HFFc6 (cell line): ENCODE measurements at places on chromosomes 12 and 14.

- no peak for DNase-seq
Observed at GRCh38 chr12:129826273-129826672, 77.6 kb downstream of the TMEM132D start.

DNA sequence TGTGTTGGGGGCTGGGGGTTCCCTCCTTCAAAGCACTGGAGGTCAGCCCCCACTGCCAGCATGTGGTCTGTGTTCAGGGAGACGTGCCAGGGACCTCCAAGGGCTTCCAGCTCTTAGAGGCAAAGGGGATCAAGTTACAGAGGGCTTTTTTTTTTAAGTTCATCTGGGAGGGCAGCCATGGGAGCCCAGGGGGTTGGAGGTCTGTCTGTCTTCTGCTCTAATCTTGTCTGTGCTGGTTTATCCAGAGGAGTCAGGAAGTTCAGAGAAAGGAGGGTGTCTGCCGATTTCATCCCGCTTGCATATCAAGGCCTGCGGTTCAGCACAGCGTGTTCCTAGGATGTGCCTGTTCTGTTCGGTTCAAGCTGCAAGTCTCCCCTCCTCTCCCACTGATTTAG lies 72.2 kb downstream of the TMEM132C start:
- DNase-seq, result no peak

DNA sequence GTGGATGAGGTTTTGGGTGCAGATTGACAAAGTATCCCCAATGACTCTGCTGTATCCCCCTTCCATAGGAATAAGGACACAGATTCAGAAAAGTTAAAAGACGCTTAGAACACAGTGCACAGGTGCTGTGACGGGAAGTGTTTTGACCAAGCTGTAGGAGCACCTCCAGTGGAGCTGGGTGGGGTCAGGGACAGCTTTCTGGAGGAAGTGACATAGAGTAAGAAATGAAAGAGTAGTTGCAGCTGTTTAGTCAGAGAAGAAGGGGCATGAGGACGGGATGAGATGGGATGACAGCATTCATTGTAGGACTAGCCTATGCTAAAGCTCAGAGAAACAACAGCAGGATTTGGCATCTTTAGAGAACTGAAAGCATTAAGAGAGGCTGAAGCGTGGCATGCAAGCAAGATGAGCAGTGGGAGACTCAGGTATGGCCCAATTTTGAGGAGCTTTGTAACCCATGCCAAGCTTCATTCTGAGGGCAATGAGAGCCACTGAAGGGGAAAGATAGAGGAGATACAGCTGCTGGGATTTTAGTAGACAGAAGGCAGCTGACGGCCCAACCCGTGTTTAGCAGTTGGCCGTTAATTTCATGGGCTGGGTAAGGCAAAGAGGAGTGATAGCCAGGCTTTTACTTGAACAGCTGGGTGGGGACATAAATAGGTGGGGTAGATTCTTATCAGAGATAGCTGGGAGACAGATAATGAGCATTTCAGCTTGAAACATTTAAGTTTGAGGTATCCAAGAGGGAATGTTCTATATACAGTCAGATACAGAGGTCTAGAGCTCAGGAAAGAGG lies 131.8 kb upstream of the KRAS start:
- no peak for DNase-seq

GRCh38 chr12:94267921-94268471 lies 119.6 kb downstream of the PLXNC1 start:
- DNase-seq, result no peak

DNA sequence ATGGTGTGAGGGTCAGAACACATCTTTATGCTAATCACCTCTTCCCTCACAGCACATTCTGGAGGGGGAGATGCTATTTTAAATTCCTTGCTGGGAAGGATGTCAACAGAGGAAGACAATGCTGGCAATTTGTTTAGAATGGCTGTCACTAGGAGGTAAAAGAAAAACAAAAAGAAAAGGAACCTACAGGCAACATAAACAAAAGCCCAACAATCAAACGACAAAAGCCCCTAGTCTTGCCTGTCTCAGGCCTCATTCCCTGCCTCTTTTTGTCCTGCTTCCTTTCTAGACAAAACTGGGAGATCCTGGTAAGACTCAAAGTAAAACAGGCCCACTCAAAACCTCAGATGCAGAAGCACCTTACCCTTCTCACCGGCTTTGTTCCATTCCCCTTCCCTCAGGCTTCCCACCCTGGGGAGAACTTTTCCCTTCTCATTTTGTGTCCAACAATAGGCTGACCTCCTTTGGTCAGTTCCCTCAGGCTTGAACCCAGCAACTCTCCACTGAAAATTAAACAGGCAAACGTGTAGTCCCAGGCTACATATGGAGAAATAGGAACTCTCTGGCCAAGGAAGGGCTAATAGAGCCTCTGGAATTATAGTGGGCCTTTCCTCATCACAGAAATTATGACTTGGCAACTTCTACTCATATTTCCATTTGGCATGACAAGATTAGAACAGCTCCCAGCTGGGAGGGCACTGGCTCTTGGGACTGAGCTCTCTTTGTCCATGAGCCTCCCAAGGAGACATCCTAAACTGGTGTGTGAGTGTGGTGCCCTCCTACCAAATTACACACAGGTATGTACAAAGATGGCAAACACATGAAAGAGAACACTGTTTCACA lies 193.0 kb downstream of the MON2 start:
- DNase-seq, result no peak

GRCh38 chr12:49832836-49833421 lies 4.7 kb upstream of the NCKAP5L start:
- DNase-seq, result peak; percentile 65

DNA sequence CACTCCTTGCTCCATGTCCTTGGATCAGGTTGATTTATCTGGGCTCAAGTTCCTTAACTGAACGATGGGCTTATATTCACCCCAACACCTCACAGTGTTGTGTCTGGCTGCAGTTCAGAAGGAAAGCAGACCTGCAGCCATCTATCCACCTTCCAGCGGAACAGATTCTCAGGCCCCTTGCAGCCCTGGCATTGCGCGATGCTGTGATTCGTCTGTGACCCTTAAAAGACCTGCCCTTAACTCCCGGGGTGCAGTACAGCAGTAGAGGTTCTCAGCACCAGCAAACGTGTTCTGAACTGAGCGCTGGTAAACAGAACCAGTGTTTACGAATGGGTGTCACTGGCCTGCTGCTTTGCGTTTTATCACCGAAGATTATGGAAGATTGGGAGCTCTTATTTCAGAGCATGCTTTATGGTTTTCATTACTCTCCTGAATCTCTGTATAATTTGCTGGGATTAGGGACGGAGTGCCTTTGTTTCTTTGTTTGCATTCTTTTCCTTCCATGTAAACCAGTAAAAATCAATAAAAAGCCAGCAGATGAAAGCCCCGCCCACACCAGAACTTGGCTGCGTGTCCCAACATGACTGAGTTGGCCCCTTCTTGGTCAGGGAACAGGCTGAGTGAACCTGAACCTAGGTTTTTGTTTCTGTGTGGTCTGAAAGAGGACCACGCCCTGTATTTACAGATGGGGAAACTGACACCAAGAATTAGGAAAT lies 286.7 kb upstream of the CRY1 start:
- DNase-seq, result peak; percentile 9

GRCh38 chr12:120943482-120943881 lies 34.9 kb upstream of the HNF1A start:
- no peak for DNase-seq

DNA sequence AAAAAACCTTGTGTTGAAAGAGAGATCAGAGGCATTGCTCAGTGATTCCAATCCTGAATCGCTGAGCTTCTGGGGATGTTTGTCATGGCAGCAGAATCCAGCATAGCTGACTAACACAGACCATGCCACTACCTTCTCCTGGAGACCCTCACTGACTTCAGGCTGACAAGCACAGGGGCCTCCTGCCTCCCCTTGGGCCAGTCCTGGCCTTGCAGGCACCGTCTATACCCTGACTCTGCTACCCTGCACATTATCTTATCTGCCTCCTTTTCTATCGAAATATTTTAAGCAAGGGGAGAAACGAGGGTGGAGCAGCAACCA lies 139.8 kb downstream of the KIF26A start:
- no peak for DNase-seq

GRCh38 chr12:51307655-51308593 lies 16.1 kb downstream of the BIN2 start:
- peak; percentile 85 for DNase-seq

DNA sequence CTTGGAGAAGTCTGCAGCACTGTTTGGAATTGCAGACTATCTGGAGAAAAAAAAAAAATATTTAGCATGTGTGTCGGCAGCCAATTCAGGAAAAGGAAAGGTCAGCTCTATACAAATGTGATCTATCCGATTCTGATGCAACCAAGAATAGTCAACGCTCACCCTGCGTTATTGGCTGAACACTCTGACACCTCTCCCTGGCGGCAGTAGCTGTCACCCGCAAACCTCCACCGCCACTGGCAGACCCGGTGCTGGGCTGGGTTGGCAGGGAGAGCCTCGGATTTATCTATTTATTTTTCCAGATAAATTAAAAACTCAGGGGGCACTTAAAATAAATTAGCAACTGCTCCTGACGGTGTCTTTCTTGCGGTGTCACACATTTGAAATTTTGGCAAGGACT lies 409.7 kb downstream of the VRK1 start:
- DNase-seq, result no peak

DNA sequence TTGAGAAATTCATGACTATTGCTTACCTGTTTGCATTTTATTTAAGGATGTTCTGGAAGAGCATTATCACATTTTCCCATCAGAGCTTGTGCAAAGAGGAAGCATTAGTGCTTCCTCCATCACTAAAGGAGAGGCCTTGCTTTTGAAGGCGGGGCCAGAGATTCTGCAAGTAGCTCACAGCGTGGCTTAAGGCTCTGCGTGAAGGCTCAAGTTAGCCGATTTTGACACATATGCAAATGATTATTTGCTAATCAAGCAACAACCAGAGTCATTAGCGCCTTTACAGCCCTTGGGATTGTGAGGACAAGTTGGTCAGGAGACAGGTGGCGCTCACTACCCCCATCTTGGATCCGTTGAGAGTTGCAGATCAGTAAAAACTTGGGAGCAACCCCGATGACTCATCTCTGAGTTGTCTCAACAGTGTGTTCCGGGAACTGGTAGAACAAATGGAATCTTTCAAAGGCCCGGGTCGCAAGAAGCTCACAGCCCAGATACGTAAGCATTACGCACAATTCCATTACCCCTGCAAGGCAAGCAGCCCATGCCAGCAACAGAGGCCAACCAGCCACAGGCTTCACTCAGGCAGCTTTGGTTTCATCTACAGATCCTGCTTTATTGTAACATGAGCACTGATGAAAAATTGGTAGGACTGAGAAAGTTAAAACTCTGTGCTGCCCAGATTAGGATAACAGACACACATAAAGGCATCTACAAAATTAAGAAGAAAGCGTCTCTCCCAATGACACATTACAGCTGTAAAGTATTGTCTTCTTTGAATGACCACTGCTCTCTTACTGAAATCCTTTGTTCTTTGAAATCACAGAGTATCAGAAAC lies 34.9 kb upstream of the SPTSSA start:
- peak; percentile 98 for DNase-seq

GRCh38 chr12:70994217-70994788 lies 73.8 kb upstream of the PTPRR start:
- DNase-seq, result no peak

GRCh38 chr12:114669401-114670290 lies 14.3 kb downstream of the TBX3 start:
- DNase-seq, result peak; percentile 81

DNA sequence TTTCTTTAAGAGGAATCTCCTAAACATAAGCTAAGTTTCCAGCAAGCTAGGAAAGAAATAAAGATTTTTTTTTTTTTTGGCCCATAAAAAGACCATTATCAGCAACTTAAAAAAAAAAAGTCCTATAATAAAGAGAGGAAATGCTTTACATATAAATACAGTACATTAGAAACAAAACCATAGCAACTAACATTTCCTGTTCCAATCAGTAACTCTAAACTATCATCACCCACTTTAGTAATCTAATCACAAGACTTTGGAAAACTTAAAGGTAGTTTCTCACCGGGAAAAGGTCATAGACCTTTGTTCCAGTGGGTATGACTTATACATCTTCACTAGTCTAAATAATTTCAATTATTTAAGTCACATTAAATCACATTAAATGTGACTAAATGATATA lies 11.1 kb downstream of the SPTSSA start:
- no peak for DNase-seq

DNA sequence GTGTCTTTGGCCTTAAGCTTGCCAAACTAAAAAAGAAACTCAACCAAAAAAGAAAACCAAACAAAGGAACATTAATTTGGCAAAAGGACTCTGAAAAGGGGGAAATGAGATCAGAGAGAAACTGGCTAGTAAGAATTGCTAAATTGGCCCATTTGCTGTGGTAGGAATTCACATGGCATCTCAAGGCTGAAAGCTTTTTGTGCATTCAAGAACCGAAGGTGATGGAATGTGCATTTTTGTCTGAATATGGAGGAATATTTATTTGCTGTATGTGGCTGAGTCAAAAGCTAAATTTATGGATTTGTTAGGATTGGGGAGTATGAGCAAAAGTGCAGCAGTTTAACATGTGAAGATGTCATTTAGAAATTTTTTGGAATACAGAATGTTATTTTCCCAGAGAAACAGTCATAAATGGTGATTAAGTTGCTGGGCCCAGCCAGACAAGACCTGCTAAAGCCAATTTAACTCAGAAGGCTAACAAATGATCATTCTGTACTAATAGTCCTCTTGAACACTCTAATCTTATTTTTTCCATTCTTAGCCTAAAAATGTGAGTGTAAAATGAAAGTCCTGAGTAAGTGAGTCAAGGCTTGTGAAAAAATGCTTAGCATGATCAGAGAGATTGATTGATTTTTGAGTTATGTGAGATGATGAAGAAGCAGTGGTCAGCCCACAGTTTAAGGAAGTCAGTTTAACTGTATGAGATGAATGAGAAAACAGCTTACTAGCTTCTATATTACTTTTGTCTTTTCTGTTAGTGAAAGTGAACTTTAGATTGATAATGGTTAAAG lies 94.1 kb downstream of the ANO6 start:
- DNase-seq, result peak; percentile 63

GRCh38 chr14:51603495-51603894 lies 48.2 kb upstream of the FRMD6 start:
- DNase-seq, result no peak

DNA sequence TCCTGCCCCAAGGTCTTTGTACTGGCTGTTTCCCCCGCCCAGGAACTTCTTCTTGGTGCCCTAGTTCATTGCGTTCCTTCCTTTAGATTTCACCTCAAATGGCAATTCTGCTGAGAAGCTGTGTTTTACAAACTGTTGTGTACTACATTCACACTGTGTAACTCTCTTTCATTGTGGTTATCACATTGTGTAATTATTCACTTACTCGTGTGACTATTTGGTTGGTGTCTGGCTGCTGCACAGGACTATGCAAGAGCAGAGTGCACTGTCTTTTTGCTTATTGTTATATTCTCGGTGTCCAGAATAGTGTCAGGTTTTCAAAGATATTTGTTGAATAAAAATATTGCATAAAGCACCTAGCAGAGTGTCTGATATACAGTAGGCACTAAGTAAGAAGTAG lies 177.2 kb upstream of the PRICKLE1 start:
- no peak for DNase-seq

- DNase-seq, result no peak
Observed at GRCh38 chr12:55829967-55830600, 697 bp upstream of the DNAJC14 start.

GRCh38 chr14:72680853-72681640 lies 212.9 kb downstream of the DPF3 start:
- no peak for DNase-seq

- no peak for DNase-seq
Observed at GRCh38 chr12:130137040-130138018, 24.9 kb upstream of the FZD10 start.
